ENCODE measurements at places on chromosomes 3 and 15. TPM values are rescaled to one million over a fixed set of nuclear protein-coding genes. Genes with fewer than 3 reads are reported as not detected.

The SNTN gene
- total RNA-seq = not detected

DNA sequence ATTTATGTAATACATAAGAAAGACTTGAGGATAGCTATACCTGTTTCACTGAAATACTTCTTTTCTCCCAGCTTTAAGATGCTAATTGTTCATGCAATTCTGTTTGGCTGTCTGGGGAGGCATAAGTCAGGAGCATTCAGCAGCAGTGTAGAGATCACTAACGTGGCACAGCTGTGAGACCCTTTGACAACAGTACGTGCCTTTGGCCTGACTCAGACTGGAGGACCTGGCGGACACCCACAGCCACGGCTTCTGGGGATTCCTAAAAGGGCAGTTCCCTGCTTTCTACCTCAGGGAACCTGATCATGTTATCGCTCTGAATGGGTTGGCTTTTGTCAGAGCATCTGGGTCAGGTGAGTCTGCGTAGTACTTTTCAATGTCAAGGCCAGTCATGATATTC is 295.0 kb upstream of the ICE2 start:
- peak; percentile 14 for DNase-seq

DNA sequence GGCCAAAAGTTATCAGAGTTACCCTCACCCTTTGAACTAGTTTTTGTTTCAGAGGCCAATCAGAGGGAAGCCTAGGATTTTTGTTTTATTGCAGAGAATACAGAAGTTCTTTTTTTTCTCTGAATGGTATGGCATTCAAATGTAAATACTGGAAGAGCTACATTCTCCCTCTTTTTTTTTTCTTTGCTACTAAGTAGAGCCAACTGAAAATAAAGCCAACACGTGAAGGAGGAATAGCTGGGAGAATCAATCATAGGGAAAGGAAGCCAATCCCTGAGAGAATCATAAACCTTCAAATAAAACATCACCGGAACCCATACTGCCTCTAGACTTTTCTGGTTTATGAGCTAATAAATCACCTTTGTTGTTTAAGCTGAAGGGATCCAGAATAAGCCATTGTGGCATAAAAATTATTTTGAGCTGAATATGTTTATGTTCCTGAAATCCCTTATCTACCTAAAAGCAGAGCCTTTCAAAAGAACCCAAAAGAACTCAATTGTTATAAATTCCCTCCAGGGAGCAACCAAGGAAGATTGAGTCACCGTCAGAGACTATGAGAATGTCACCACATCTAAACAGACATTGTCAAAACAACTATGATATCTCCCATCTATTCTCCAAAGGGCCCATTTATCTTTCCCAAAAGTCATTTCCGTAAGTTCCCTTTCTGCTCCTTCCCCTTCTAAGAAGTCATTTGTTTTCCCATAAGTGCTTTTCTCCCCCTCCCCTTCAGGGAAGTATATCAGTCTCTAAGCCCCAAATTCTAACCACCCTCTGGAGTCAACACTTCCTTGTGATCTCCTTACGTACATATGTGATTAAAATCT is 3.8 kb upstream of the ZNF280D start:
- DNase-seq = no peak

The GHRL gene
- total RNA-seq = not detected

DNA sequence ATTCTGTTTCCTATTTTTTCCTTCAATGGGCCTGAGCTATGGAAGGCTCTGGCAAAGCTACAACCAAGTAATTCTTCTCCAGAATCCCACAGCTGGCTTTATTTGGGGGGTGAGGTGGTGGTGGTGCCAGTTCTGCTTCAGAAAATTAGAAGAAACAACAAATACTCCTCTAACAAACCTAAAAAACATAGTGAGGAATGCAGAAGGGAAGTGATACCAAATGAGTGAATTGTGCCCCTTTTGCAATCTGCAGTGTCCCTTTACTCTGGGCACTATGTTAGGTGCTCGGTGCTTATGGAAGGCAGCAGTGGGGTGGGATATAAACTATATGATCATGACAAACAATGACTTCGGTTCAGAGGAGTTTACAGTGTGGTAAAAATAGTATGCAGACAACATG is 90.4 kb upstream of the ROPN1 start:
- DNase-seq = no peak

DNA sequence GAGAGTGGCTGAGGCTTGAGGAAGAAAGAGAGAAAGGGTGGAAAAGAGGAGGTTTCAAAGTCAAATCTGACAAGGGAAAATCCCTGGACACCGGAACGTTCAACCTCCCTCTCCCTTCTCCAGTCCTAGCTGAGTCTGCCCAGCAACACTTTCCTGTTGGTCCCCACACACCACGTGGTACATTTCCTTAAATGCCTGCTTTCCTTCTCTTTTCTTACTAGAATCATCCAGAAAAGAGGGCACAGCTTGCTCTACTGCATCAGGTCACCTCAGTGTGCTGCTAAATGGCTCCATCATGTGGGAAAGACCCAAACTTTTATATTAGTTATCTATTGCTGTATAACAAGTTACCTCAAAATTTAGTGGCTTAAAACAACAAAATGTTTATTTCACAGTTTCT is 181.2 kb downstream of the NECTIN3 start:
- peak; percentile 43 for DNase-seq

The SCG5 gene
- total RNA-seq = 46.2 TPM

DNA sequence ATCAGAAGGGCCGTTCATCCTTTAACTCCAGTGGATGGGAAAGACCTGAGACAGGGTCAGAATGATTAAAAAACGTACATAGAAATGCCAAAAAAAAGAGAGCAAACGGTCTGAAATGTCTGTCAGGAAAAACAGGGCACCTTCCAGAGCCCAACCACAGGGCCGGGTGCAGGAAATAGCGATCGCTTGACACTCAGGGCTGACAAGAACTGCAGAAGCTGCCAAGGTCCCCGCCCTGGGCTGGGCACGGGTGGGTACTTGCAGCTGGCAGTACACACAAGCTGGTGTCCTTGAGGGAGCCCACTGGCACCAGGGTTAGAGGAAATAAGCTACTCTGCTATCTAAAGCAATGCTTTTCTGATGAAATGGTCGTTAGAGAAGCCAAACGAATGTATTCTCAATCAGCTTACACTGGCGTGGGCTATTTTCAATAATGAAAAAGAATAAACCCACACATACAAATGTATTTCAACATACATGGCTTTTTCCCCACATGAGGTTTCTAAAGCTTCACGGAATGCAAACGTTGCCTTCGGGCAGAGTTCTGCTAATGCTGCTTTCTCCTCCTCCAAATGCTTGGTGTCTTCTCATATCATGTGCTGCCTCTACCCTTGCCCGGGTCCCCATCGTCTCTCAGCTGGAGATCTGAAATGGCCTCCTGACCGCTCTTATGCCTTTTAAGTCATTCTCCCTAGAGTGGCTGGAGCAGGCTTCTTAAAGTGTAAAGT is 15.6 kb downstream of the FRMD4B start:
- DNase-seq = no peak

- DNase-seq = no peak
Observed at GRCh38 chr3:129558081-129558771, 15.3 kb downstream of the H1-8 start.

GRCh38 chr15:65790694-65791334 is 1.3 kb downstream of the DENND4A start:
- peak; percentile 70 for DNase-seq

- DNase-seq = peak; percentile 43
Observed at GRCh38 chr15:70512772-70513362, 250.5 kb downstream of the UACA start.

DNA sequence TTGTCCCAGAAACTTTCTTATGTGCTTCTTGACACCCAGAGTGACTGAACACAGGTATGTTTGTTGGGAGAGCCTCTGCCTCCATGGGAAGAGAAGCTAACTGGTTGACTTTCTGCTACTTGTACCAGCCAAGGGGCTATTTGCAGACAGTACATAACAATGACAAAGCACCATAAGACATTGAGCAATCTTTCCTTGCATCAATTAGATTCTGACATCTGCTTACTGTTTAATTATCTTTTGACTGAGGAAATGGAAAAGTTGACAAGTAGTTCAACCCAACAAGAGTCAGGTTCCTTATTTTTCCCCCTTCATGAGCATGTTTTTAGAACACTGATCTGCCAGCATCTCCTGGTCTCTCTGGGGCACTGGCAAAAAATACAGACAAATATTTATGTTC is 157.7 kb downstream of the RPLP1 start:
- no peak for DNase-seq

GRCh38 chr15:25342629-25343028 is 96.2 kb downstream of the UBE3A start:
- no peak for DNase-seq

DNA sequence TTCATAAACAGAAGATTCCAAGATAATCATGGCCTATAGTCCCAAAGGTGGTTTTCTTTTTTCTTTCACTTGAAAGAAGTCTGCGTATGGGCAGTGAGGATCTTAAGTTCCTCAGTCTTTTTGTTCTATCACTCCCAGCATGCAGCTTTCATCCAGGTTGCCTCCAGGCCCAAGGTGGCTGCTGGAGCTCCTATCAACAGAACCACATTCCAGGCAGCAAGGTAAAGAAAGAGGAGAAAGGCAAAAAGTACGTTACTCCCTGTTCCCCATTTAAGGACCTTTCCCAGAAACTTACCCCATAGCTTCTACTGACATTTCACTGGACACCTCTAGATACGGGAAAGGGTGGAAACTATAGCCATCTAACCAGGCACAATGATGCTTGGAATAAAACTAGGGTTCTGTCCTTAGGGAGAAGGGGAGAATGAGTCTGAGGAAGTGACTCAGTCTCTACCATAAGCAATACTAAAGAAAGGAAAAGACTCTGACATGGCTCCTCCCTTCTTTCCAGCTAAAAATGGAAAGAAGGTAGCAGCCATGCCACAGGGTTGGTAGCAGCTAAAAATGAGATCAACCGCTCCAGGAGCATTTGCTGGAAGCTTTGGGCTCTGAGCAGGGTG is 313.9 kb upstream of the NR2E3 start:
- DNase-seq = peak; percentile 29

DNA sequence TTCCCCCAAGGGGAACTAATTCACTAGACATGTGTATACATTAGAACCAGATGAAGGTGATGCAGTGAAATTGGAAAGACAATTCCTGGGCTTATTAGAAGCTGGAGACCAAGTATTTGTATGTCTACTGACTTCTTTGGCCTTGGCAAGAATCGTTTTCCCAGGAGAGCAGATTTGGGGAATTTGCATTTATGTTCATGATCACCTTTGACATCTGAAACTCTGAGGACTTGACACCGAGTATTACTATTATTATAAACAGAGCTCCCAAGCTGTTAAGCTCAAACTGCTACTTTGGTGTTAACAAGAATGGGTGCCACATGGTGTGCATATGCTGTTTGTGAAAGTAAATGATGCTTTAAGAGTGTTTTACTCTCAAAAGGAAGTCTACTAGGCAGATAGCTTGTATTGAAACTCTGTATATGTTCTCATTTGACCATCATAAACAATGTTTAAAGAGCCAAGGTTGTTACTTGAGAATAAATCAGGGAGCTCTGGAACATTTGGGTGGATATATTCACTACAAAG is 519.8 kb upstream of the GOLIM4 start:
- no peak for DNase-seq

The IL20RB gene
- 0.51 TPM for total RNA-seq

DNA sequence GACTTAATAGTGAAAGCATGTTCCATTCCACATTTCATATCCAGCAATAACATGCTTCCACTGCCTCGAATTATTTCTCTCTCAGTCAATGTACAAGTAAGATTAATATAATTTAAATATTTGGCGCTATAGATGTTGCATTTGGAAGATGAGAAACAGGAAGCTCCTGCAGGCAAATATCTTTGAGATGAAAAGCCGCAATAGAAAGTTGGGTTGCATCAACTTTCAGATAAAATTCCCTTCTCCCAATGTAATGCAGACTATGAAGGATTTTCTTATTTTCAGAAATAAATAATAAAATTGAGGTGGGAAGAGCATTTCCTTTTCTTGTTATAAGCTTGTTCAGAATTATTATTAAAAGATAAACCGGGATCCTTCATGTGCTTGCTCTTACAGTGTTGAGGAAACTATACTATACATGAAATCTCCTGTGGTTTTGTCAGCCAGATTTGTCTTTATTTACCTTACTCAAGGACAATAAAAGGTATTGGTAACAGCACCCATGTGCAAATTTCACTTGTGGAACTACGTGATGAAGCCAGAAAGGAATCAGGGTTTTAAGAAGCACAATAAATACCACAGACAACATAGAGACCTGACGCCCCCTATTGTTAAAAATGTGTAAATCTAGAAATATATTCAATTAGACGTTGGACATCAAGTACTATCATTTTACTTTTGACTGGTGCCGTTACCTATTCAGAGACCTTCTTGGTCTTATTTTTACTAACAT is 307.0 kb downstream of the ARPP21 start:
- DNase-seq = peak; percentile 50

- DNase-seq = peak; percentile 92
Observed at GRCh38 chr3:114383875-114384557, 90.2 kb downstream of the TIGIT start.

- DNase-seq = peak; percentile 52
Observed at GRCh38 chr15:57283774-57284503, 92.4 kb upstream of the CGNL1 start.

DNA sequence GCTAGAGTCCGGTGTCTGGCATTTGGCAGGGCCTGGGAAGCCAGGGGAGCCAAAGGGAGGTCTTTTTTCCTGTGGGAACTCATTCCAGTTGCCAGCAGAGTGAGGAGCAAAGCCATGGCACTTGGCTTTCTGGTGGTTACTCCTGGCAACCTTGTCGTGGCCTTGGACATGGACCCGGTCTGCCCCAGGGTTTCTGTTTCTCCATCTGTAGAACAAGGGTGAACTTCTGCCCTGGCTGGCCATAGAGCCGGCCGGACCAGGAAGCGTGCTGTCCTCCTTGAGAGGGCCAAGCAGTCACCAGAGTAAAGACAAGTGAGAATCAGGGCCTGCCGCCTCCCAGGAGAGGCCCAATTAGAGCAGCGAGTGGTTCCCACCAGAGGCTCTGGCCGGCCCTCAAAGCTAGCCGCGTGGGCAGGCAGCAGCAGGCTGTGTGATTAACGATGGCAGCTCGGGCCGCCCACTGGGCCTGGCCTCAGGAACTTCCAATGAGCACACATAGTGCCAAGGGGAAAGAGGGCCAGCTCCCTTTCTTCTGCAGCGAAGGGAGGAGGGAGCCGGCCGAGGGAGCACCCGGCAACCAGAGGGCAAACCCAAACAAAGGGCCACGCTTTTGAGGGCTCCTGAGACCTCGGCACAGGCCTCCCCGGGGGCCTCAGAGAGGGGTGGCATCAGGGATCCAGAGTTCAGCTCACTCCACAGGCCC is 29.1 kb upstream of the ELP6 start:
- peak; percentile 84 for DNase-seq

- DNase-seq = no peak
Observed at GRCh38 chr3:184783319-184783718, 28.6 kb upstream of the VPS8 start.

The SRP14 gene
- 162 TPM for total RNA-seq

The NTRK3 gene
- total RNA-seq = not detected

The CRYGS gene
- total RNA-seq = 1.0 TPM

DNA sequence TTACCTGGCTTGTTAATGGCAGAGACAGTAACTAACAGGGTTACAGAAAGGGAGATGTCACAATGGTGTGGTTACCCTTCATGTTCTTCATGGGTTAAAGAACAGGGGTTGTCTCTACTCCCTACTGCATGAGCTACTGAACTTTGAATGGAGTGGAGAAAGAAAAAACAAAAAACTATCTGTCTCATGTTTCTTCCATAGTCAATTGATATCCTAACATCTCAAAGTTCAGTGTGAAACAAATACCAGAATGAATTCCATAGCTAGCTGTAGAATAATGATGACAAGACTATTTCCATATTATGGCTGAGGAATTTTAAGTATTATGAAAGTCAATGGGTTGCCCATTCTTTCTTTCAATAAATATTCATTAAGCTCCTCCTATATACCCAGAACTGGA is 161.3 kb upstream of the LPP start:
- DNase-seq = no peak

GRCh38 chr3:99500485-99500884 is 137.9 kb upstream of the COL8A1 start:
- DNase-seq = no peak

GRCh38 chr15:40930430-40931299 is 1.5 kb downstream of the DLL4 start:
- DNase-seq = peak; percentile 31
